ENCODE measurements at places on chromosomes 16 and 17.
A peak's percentile ranks its signal among the peaks of the same experiment; 100 is the strongest.

- no peak for DNase-seq
Measured at GRCh38 chr16:71491054-71491453, 1.9 kb upstream of the ZNF19 start.

- no peak for DNase-seq
Measured at GRCh38 chr17:79739148-79740062, 8.7 kb downstream of the ENPP7 start.

DNA sequence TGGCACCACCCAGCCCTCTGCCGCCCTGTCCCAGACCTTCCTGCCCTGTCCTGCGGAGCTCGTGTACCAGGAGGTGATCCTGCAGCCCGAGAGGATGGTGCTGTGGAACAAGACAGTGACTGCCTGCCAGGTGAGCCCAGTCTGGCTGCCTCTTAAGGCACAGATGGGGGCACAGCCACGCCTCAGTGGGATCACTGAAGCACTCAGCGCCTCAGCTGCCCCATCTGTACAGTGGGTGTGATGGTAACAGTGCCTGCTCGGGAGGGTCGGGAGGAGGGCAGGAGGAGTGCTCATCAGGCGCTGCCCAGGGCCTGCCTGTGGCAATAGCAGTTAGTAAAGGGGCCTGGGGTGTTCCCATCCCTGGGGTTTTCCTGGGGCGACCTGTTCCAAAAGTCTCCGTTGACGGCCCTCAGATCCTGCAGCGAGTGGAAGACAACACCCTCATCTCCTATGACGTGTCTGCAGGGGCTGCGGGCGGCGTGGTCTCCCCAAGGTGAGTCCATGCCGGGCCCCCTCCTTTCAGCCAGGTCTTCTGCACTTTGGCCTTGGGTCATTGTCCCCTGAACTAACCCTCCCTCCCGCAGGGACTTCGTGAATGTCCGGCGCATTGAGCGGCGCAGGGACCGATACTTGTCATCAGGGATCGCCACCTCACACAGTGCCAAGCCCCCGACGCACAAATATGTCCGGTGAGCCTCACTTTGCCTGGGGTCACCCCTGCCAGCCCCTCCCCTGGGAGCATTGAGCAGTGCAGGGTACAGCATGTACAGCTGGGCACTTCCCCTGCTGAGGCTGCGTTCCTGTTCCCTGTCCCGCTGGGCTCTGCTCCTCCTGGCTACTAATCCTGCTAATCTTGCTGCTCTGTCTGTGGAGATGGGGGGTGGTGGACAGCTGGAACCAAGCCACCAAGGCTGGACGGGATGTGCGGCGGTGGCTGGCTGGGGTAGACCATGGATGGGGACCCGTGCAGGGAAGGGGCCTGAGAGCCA lies 4.5 kb upstream of the TCAP start:
- DNase-seq: no peak

GRCh38 chr17:67672592-67673335 lies 45.0 kb upstream of the NOL11 start:
- DNase-seq: no peak

GRCh38 chr17:7328840-7329373 lies at the start of gene NEURL4:
TSS of gene NEURL4 (minus strand) at chr17:7329335. CDS start at chr17:7329312, 23 bp downstream.
- DNase-seq: no peak

DNA sequence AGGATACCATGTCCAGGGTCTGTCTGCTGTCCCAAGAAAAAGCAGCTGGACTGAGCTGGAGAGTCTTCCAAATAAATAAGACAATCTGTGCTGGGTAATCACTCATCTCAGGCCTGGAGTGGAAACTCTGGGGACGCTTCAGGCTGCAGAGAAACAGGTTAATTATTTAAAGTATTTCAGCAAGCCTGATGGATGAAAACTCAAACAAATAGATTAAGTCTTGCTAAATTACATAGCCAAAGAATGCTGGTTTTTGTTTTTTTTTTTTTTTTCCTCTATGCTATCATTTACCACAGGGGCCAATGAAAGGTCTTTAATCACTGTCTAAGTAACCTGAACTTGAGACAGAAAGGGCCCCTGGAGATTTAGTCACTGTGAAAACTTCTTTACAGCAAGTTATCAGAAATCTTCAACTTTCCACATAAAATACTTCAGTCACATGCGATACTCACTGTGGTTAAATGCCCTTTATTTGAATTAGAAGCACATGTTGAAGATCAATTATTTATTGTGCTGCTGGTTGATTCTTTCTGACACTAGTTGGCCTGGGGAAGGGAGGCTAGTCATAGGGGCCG lies 31.0 kb upstream of the KCNJ2 start:
- DNase-seq: no peak

DNA sequence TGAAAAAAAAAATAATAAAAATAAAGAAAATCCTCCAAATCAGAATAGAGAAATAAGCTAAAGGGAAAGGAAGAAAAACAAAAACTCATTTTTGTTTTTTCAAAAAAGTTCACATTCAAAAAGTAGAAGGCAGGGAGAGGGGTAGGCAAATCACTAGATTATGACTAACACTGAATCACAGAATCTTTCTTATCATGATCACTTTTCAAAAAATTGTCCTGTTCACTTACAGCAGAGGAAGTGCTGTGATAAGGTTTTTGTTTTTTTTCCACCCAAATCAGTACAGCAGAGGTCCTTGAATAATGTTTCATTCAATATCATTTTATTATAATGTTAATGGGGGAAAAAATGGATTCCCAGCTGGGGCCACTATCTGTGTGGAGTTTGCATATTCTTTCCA lies 106.4 kb downstream of the CA4 start:
- DNase-seq: no peak

GRCh38 chr17:51154176-51154575 lies 817 bp downstream of the NME1 start:
- peak; percentile 18 for DNase-seq

GRCh38 chr16:79390481-79391051 lies 210.0 kb downstream of the MAF start:
- no peak for DNase-seq

DNA sequence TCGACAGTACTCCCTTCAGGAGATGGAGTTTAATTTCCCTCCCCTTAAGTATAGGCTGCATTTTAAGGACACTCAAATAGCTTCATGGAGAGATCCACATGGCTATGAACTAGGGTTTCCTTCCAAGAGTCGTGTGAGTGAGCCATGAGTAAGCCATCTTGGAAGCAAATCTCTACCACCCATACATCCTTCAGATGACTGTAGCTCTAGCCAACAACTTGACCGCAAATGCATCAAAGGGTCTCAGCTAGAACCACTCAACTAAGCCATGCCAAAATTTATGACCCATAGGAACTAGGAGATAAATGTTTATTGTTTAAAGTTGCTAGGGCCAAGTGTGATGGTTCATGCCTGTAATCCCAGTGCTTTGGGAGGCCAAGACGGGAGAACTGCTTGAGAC lies 43.4 kb downstream of the METTL16 start:
- no peak for DNase-seq

GRCh38 chr17:77948690-77949114 lies 9.8 kb upstream of the TNRC6C start:
- DNase-seq: no peak

- DNase-seq: no peak
Measured at GRCh38 chr16:5015351-5015750, 18.4 kb downstream of the NAGPA start.

DNA sequence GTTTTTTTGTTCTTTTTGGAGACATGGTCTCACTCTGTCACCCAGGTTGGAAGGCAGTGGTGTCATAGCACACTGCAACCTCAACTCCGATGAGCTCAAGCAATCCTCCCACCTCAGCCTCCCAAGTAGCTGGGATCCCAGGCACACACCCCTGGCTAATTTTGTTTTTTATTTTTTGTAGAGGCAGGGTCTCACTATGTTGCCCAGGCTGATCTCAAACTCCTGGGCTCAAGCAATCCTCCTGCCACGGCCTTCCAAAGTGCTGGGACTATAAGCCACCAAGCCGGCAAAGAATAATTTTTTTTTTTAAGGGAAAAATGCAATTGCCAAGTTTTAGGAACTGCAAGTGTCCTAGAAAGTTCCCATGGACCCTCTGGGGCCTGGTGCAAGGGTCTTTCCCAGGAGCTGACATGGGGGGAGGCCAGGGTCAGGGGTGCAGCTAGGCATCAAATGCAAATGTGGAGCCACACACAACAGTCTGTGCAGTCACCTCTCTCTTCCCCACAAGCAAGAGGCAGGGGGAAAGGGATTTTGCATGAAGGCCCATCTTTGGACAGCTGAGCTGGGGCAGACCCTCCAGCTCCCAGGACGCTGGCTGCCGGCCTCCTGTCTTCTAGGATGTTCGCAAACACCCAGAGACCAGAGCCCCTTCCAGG lies 20.1 kb upstream of the BCAR1 start:
- no peak for DNase-seq

DNA sequence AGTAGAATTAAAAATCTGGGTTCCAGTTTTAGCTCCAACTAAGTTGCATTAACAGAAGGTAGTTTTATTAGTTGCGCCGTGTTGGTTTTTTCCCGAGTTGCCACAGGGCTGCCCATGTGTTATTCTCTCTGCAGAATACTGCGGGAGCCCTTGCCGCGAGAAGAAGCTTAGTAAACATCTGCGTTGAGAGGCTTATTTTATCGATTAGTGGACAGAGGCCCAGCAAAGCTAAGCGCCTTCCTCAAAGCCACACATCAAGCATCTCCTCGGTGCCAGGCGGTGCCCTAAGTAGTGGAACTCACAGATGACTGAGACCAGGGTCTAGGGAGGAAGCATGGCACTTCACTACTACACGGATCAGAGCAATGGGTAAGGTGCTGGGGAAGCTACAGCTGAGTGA lies 212.3 kb upstream of the IRX5 start:
- DNase-seq: no peak

DNA sequence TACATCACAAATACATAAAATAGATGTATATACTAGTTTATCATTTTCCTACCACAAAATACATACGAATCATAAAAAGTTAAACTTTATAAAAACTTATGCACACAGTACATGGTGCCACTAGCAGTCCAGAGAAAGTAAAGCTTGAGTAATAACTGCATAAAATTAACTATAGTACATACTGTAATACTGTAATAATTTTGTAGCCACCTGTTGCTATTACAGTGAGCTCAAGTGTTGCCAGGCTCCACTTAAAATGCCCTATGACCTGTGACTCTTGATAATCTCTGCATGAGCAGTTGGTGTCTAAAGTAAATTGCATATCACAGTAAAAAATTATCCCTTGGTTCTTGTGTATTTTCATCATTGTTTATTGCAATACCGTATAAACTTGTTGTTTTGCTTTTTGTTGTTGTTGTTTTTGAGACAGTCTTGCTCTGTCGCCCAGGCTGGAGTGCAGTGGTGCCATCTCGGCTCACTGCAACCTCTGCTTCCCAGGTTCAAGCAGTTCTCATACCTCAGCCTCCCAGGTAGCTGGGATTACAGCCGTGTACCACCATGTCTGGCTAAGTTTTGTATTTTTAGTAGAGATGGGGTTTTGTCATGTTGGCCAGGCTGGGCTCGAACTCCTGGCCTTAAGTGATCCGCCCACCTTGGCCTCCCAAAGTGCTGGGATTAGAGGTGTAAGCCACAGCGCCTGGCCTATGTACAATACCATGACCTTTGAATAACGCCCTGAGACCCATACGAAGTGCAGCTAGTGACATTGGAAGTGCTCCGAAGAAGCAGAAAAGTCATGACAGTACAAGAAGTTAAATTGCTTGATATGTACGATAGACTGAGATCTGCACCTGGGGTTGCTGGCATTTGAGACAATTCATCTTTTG lies 6.6 kb downstream of the LUC7L3 start:
- no peak for DNase-seq

GRCh38 chr17:82370471-82371332 lies 863 bp upstream of the UTS2R start:
- DNase-seq: peak; percentile 22

- no peak for DNase-seq
Measured at GRCh38 chr16:56517206-56517605, 2.6 kb downstream of the BBS2 start.

DNA sequence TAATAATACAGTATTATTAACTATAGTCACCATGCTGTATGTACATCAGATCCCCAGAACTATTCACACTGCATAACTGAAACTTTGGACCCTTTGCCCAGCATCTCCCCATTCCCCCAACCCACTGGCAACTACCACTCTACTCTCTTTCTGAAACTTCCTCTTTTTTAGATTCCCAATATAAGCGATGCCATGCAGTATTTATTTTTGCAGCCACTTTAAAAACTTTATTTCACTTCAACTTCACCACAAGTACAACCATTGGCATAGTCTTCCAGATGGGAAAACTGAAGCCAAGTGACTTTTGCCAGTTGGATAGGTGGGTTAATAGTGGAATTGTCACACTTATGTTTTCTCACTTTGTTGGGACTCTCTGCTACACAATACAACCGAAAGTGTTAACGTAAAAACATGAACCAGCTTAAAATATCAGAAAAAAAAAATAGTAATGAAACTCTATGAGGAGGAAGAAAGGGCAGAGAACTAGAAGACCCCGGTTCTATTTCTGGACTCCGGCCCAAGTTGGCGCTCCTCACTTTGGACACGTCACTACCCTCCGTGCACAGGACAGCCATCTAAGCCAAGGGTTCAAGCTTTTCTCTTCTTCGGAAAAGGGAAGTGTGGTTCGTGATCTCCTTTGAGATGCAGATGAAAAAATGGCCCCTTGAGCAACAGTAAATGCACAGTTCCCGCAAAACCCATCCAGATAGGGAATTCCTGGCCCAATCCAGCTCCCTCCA lies 743 bp downstream of the SHCBP1 start:
- peak; percentile 27 for DNase-seq

DNA sequence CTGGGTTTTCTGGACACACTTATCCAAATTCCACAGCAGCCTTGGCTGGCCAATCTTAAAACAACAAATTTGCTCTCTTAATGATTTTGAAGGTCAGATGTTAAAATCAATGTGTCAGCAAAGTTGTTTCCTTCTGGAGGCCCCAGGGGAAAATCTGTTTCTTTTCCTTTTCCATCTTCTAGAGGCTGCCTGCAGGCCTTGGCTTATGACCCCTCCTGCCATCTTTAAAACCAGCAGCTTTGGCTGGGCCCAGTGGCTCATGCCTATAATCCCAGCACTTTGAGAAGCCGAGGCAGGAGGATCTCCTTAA lies 3.0 kb downstream of the LGALS9 start:
- DNase-seq: no peak

DNA sequence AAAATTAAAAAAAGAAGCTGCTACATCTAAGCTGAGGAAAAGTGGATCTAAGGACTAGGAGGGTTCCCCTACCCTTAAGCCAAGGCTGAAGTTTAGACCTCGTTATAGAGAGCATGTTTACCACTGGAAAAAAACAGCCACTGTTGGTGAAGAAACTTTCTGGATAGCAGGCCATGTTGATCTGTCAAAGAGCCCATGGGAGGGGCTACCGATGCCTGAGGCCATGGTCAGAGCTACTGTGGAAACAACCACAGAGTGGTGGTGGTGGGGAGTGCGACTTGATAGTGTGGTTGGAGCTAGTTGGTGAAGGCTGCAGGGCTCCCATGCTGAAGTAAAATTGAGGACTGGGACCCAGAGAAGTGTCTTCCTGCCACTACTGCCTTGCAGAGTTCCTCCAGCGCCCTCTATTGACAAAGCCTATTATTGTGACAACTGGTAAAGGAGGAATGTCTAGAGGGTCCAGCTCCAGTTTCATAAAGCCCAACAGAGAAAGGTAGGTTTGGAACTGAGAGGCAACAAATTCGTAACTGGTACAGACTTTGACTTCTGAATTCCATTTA lies 12.7 kb upstream of the FAM20A start:
- peak; percentile 66 for DNase-seq
